ENCODE measurements at places on chromosomes 7 and 10.

- DNase-seq: no peak
These were observed 1.5 kb downstream of the STOX1 start for GRCh38 chr10:68828833-68829232.

DNA sequence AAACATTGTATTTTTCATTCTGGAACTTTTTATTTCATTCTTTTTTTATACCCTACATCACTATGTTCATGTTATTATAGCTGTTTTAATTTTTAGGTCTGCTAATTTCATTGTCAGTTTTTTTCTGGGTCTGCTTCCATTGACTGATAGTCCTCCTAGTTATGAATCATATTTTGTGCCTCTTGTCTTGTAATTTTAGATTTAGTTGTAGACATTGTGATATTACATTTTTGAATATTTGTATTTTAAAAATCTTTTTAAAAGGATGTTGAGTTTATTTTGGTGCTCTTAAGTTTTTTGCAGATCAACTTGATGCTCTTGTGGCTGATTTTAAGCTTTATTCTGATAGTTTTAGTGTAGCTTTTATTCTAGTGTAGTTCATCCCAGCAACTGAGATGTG, 57.6 kb downstream of the BTRC start:
- DNase-seq: no peak

GRCh38 chr7:26944501-26945358, 80.3 kb upstream of the SKAP2 start:
- peak; percentile 78 for DNase-seq

GRCh38 chr10:112689327-112690072, 242.5 kb downstream of the VTI1A start:
- DNase-seq: no peak

- DNase-seq: no peak
These were observed 62.2 kb downstream of the NEURL1 start for GRCh38 chr10:103555712-103556111.

GRCh38 chr7:96982586-96982985, 22.8 kb upstream of the DLX6 start:
- DNase-seq: no peak

- no peak for DNase-seq
These were observed 25.6 kb downstream of the KIFBP start for GRCh38 chr10:69014171-69014570.

- DNase-seq: peak; percentile 14
These were observed 129.8 kb downstream of the EGFR start for GRCh38 chr7:55148571-55148970.

GRCh38 chr10:104104418-104104817, 17.6 kb upstream of the SFR1 start:
- DNase-seq: no peak

DNA sequence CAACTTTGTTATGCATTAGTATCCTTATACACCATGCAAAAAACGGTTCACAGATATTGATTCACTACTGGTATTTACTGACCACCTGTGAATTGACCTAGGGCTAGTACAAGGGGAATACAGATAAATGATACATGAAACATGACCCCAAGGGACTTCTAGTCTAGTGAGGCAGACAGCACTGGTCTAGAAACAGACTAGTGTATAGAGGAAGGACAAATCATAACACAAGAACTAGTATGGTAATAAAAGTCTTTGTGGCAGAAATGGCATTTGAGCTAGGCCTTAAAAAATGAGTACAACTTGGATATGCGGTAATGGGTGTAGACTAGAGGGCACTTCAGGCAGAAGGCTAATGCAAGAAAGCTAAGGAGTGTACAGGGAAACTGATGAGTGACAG, 86.6 kb downstream of the SLC25A13 start:
- DNase-seq: no peak

DNA sequence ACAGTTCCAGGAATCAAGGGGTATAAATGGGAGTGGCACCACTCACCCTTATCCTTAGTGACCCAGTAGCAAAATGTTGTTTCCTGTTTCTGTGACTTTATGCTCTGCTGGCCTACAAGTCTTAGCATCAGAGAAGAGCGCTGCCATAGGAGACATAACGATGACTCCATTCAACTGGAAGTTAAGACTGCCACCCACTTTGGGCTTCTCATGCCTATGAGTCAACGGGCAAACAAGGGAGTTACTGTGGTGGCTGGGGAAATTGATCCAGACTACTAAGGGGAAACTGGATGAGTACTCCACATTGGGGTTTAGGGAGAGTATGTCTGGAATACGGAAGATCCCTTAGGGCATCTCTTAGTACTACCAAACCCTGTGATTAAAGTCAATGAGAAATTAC, 40.6 kb upstream of the PIK3CG start:
- DNase-seq: no peak
